ENCODE measurements at places on chromosomes 2 and 18.

- no peak for DNase-seq
These were observed 151.4 kb downstream of the TMEFF2 start for GRCh38 chr2:192043216-192043870.

- no peak for DNase-seq
These were observed 510.6 kb downstream of the ERBB4 start for GRCh38 chr2:212027681-212028628.

GRCh38 chr2:162487816-162488215 is 143.9 kb downstream of the GCA start:
- DNase-seq = no peak

DNA sequence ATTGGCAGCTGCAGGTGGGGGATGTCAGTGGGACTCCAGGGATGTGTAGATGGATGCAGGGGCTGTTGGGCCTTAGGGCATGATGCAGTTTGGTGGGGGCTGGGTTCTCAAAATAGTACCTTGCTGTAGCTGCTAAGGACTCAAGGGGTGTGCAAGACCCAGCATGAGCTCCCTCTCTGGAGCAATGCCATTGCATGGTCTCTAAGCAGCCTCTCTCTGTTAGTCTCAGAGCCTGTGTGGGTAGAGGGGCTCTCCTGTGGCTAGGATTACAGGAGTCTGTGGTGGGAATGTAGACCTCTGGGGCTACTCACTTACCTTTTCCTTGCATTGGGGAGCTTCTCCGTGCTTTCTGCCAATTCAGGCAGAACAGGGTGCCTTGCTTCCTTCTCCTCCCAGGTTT is 228.9 kb downstream of the LPIN1 start:
- DNase-seq = no peak

- DNase-seq = no peak
These were observed 21.7 kb upstream of the SAG start for GRCh38 chr2:233285921-233286320.

GRCh38 chr2:2400286-2401038 is 69.4 kb upstream of the MYT1L start:
- DNase-seq = no peak

DNA sequence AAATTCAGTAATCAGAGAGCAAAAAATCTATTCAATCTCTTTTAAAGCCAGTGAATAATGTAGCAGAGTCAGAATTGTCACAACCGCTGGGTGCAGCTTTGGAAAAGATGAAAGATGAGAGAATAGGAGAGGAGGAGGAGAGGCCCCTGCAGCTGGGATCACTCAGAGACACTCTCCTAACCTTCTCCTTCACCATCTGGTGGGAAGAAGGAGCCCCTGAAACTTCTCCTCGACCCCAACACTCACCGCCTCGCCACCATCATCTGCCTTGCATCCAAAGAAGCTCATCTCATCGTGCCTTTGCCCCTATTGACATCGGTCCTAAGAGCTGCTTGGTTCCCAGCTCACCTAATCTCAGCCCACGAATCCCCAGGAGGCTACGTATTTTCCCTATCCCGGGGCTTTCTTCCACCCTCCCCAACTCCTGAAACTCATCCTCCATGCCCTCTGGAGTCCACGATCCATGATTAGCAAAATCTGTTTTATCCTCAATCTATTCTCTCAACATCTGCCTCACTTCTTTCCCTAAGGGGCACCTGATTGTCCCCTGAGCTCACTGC is 58.5 kb downstream of the PKDCC start:
- DNase-seq = no peak

DNA sequence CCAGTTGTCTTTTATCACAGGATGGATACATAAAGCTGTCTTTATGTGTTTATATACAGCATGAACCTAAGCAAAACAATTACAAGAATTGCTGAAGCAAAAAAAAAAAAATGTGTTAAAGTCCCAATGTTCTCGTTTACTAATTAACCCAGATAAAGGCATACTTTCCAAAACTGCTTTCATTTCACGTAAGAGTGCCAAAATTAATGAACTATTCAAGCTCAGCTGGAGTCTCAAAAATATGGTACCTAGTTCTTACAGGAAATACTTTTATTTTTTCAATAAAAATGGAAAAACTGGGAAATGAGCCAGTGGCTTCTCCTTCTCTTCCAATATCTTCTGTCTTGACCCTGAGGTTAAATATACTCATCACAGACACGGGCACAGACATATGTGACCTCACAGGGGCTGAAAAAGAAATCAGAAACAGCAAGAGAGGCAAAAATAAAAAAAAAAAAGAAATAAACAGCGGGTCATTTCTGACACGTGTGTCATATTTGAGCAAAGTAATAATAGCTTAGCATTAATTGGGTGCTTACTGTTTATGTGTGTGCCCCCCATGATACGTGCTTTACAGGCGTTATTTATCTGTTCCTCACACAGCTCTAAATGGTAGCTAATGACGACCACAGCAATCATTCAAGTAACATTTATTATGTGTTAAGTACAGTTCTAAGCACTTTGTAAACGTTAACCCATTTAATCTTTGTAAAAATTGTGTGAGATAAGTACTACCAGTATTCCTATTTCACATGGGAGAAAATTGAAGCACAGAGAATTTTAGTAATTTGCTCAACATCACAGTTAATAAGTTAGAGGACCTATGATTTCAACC is 158.0 kb upstream of the MMADHC start:
- DNase-seq = no peak
